EH (cell line): ENCODE measurements at places on chromosomes 12 and 14.

GRCh38 chr12:79274501-79275064, 410.0 kb downstream of the SYT1 start:
- DNase-seq, result no peak

DNA sequence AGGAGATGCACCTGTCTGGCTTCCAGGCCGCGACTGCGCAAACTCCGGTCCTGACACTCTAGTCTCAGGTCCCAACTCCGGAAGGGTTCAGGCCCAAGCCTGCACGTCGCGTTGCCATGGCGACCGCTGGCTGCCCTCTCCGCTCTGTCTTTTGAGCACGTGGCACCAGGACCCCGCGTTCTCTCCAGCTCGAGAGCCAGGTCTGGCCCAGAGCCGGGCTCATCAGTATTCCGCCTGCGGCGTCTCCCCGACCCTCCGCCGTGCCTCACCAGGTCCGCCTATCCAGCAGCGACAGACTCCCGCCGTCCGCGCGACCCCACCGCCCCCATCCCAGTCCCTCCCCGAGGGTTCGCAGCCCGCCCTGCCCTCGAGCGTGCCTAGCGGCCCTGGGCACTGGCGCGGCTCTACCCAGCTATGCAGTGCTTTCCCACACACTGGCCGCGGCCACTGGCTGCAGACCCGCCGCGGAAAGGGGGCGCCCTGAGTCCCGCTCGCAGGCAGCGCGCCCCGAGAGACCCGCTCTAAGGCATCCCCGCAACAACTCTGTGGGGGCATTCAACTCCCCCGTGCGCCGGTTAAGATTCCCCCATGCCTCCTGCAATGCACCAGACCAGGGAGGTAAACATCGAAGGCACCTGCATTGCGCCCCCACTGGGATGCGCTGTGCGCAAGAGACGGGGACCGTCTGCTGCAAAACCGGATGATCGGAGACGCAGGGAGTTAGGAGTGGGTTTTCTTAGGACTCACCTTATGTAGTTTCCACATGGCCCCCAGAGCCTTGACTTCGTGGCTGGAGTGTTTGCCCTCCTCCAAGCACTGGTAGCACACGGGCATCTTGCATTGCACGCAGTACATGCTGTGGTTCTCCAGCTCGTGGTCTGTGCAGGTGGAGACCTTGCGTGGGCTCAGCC, 1.3 kb downstream of the TRIM9 start:
- DNase-seq, result no peak

DNA sequence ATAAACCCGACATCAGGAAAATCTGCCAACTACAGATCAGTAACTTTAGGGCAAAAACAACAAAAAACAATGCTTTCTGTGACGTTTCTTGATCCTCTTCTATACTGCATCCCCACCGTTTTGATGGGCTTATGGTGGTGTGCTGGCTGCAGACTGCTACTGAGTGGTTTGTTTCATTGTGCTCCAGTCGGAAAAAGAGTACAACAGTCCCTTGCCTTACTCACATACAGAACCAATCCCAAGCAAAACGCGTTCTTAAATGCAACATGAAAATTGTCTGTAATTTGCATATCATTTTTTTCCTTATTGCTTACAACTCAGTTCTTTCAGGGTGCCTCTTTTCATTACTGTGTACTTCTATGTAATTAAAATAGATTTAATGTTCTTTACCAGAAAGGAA, 2.3 kb downstream of the ETV6 start:
- DNase-seq, result peak; percentile 39

GRCh38 chr14:93741556-93742230, 46.6 kb downstream of the PRIMA1 start:
- DNase-seq, result no peak

GRCh38 chr14:65478596-65478995, 66.1 kb downstream of the FUT8 start:
- DNase-seq, result peak; percentile 60

GRCh38 chr14:62110941-62111340, 348.7 kb downstream of the SNAPC1 start:
- no peak for DNase-seq

GRCh38 chr12:10354502-10354901, 35.3 kb downstream of the KLRK1 start:
- DNase-seq, result peak; percentile 64

GRCh38 chr14:52692248-52692962, 3.0 kb downstream of the ERO1A start:
- peak; percentile 41 for DNase-seq

DNA sequence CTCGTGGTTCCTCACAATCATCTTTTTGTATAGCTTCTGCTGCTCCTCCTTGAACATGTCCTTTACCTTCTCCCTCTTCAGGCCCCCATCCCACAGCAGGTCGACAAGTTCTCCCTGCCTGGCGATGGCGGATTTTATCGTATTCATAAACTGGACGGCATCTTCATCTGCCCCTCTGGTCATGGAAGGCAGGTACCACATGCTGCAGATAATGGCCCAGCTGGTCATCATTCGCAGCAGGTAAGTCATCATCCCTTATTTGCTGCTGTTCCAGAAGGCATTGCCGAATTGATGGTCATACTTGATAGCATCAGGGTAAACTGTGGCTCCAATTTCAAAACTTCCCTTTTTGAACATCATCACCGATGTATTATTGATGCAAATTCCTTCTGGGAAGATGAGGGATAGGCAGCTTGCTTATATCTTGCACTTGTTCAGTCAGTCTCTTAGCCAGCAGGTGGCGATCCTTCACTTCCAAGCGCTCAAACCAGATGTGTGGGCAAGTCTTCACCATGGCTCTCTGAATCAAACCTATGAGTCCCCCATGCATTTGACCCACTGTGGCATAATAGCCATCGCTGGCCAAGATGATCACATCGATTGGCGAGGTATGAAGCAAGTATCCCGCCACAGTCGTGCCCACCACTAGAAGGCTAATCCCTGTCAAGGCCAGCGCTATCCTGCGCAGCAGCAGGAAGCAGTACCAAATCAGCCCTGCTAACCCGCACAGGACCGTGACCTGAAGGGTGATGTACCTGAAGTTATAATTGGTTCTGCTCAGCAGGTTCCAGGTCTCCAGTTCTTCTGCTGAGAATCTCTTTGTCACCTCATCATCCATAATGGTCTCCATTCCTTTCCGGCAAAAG, 381.5 kb upstream of the STXBP6 start:
- no peak for DNase-seq

DNA sequence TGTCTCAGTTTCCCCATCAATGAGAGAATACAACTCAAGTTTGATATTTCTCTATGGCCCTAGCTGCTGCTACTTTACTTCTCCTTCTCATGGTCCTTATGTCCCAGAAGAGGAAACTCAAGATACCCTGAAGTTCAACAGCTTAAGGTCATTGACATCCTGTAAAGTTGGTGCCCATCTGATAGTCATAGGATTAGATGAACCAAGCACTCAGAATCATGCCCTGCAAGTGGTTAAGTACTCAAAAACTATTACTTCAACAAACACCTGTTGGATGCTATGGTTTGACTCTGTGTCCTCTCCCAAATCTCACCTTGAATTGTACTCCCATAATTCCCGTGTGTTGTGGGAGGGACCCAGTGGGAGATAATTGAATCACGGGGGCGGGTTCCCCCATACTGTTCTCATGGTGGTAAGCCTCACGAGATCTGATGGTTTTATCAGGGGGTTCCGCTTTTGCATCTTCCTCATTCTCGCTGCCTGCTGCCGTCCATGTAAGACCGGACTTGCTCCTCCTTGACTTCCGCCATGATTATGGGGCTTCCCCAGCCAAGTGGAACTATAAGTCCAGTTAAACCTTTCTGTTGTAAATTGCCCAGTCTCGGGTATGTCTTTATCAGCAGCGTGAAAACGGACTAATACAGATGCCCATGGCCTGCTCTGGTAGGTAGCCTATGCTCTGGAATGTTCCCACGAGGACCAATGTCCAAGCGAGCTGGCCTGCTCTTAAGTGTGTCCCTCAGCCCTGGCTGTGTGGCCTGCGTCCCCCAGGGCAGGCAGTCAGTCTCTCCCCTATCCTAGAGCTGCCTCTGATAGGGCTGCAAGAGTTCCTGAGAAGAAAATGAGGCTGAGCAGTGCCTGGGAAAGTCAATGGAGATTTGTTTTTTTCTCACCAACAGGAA, 18.1 kb downstream of the CAMKK2 start:
- DNase-seq, result no peak

- DNase-seq, result no peak
Measured at GRCh38 chr12:89695830-89696229, 12.8 kb downstream of the ATP2B1 start.

DNA sequence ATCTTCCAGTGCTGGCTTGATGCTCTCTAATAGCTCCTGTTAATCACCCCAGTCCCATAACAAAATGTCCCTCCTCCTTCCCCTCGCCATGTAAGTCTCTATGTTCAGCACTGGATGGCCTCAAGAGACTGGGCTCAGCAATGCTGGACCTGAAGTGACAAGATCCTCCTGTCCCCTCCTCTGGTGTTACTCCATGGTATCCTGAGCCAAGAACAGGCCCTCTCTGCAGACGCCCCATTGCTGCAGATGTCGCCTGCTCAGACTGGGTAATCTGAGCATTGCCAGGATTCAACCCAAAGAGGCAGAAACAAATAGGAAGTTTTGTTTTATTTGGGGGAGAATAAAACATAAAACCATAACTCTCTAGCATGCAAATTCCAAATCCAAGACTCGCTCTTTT, 149.7 kb downstream of the NTF3 start:
- DNase-seq, result no peak

- no peak for DNase-seq
Measured at GRCh38 chr14:66152302-66152701, 333.9 kb upstream of the CCDC196 start.

DNA sequence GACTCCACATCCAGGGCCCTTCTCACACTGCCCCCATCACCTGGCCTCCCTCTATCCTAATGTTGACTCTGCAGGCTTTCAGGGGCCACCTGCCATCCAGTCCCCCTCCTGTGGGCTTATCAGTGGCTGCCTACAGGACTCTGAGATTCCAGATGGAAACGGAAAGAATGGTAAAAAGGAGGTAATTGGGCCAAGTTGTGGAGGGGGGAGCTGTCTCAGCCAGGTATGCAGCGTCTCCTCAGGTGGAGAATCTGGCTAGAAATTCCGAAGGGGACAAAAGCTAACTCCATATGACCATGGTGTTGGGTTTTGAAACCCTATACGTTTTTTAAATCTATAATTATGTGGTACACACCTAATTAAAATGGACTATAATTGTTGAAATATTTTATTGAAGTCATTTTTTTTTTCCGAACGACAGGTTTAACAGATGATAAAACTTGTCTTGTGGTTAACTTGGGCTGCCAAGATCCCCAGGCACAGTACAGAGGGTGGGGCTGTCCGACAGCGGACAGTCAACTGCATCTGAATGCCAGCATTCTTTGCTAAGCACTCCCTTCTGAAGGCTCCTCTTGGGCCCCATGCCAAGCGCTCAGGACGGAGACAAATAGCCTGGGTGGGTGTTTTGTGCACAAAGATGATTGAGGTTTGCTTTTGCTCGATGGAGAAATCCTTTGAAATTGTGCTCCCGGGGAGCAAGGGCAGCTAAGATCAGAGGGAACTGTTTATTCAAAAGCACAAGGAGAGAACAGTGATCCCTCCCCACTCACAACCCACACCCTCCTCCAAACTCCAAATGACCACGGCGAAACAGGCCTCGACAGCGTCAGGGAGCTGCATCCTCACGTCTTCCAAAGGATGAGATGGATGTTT, 365.6 kb downstream of the BCL11B start:
- DNase-seq, result no peak

GRCh38 chr12:63480186-63480585, 188.1 kb downstream of the DPY19L2 start:
- DNase-seq, result peak; percentile 33

GRCh38 chr14:49926803-49927202, 33.9 kb downstream of the ARF6 start:
- DNase-seq, result no peak

GRCh38 chr14:57275023-57275664, 6.4 kb downstream of the AP5M1 start:
- peak; percentile 18 for DNase-seq

DNA sequence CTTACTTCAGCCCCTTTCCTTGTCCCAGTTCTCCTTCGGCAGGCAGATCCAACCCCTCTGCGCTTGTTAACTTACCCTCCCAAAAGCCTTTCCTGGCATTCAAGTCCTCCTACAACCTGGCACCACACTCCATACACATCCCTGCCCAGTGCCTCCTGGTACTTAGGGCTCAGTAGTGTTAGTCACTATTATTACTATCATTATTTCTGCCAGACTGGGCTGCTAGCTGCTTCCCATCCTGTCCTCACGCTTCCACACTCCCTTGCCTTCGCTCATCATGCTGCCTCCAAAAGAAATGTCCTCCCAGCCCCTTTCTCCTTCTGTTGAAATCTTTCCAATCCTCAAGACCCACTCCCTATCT, 1.6 kb upstream of the HDAC7 start:
- peak; percentile 57 for DNase-seq

GRCh38 chr14:94008234-94008633, 11.1 kb downstream of the CCDC197 start:
- no peak for DNase-seq

DNA sequence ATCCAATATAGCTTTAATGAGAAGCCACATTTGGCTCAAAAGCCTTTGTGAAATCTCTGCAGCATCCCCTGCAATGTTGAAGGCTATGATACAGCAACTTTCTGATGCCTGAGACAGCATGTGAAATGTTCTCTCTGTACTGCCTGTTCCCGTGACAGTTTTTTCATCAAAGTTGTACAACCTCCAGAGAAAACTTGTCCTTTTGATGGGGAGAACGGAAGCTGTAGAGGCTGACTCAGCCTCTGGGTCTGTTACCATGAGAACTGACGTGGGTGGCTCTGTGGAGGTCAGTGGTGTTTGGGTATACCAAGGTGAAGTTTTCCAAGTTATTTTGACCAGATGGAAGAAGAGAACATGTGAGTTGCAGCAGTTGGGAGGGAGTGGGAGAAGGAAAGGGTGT, 17.0 kb downstream of the SLC4A8 start:
- peak; percentile 63 for DNase-seq

DNA sequence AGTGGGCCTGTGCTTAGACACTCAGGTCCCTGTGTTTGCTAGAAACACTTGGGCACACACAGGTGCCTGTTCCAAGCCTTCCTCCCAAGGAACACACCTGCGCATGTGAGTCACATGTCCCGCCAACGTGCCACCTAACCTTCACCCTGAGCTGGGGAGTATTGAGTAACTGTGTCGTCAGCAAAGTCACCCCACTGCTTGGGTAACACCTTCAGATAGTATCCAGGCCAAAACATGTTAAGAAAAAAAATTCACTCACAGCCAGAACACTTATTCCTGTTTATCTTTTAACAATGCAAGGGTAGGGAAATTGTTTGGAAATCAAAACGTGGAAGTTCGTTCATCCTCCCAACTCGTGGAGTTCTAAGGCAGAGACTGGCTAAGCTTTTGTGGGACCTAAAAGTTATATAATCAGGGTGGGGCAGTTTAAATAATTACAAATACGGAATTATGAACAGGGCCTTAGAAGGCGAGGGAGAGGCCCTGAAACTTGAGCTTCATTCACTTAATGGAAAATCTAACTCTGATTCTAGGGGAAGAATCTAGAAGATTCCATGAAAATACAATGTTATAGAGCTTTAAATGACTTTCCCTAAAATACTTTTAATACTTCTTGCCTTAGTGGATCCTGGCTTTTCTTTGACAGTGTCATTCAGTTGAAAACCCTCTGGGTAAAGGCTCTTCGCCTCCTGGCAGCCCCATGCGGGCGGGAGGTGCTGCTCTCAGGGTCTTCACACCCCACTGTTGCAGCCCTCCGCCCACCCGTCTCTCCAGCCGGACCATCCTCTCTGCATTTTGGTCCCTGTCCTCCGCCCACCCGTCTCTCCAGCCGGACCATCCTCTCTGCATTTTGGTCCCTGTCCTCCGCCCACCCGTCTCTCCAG, 30.3 kb upstream of the ADIPOR2 start:
- peak; percentile 27 for DNase-seq
